ENCODE measurements at places on chromosomes 2 and 18. TPM values are rescaled to one million over a fixed set of nuclear protein-coding genes. Genes with fewer than 3 reads are reported as not detected.

The CFAP65 gene
- total RNA-seq, result 0.11 TPM

The ANO7 gene
- total RNA-seq, result 0.14 TPM

- no peak overlapping the region for H3K27ac ChIP-seq
- H3K4me3 ChIP-seq, result no peak overlapping the region
- DNase-seq, result no peak
- no peaks in the 10 kb centered on the region for H3K27me3 ChIP-seq
- H3K36me3 ChIP-seq, result no peaks in the 10 kb centered on the region
These were observed 29.9 kb upstream of the GPR155 start for GRCh38 chr2:174516501-174517378.

- H3K4me1 ChIP-seq, result no peaks in the 10 kb centered on the region
- H3K27me3 ChIP-seq, result no peaks in the 10 kb centered on the region
- DNase-seq, result no peak
- H3K27ac ChIP-seq, result no peak overlapping the region
- no peaks in the 10 kb centered on the region for H3K36me3 ChIP-seq
These were observed 205.9 kb downstream of the PTGR3 start for GRCh38 chr18:75003039-75003438.

- H3K4me1 ChIP-seq, result peaks cover 26% of the 10 kb centered on the region
- no peak for DNase-seq
- H3K27me3 ChIP-seq, result no peaks in the 10 kb centered on the region
- H3K27ac ChIP-seq, result no peak overlapping the region
These were observed 98.1 kb downstream of the ZEB2 start for GRCh38 chr2:144421606-144422510.

GRCh38 chr2:136917411-136917881, 152.1 kb downstream of the THSD7B start:
- DNase-seq, result no peak
- no peaks in the 10 kb centered on the region for H3K4me1 ChIP-seq
- H3K27me3 ChIP-seq, result no peaks in the 10 kb centered on the region
- H3K4me3 ChIP-seq, result no peak overlapping the region

The TMEM37 gene
- total RNA-seq, result not detected

DNA sequence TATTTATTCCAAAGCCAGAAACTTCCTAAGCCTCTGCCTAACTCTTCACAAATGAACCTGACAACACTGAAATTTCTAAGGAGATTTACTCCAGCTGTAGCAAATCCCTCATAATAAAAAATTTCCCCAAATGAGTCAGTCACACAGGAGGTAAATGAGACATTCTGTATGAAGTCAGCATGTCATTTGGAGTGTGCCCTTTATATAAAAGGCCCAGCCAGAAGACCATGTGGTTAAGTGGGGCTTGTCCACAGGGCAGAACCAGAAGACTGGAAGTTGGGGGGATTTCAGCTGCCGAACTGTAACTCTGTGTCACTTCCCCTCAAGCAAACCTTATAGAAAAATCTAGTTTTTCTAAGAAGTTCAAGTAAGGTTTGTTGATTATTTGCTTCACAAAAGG, 30.2 kb downstream of the NRP2 start:
- DNase-seq, result no peak
- no peak overlapping the region for H3K27ac ChIP-seq
- no peak overlapping the region for H3K4me3 ChIP-seq

GRCh38 chr2:134988994-134989605, 58.1 kb downstream of the MAP3K19 start:
- DNase-seq, result peak; percentile 66
- H3K36me3 ChIP-seq, result no peaks in the 10 kb centered on the region
- no peak overlapping the region for H3K27ac ChIP-seq
- H3K27me3 ChIP-seq, result no peaks in the 10 kb centered on the region

- H3K27ac ChIP-seq, result no peak overlapping the region
- no peaks in the 10 kb centered on the region for H3K27me3 ChIP-seq
- no peak overlapping the region for H3K4me3 ChIP-seq
- no peaks in the 10 kb centered on the region for H3K36me3 ChIP-seq
- H3K4me1 ChIP-seq, result no peaks in the 10 kb centered on the region
These were observed 8.6 kb upstream of the PCARE start for GRCh38 chr2:29082804-29083495.

DNA sequence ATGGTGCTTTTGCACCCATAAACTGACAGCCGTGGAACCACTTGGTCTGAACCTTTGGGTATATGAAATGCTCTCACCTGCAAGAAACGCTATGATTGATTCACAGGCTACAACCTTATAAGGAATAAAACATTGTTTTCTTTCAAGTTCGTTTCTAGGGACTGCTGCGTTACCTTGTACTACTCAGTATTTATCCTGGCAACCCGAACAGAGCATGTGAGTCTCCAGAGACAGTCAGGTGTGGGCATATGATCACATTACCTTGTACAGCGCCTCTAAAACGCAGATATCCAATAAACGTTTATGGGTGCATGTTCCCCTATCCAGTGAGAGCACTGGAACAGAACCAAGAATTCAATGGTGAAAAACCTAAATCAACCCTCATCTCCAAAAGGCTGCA, 1.7 kb downstream of the CCBE1 start:
- H3K4me1 ChIP-seq, result no peaks in the 10 kb centered on the region
- H3K4me3 ChIP-seq, result no peak overlapping the region
- no peaks in the 10 kb centered on the region for H3K36me3 ChIP-seq
- no peaks in the 10 kb centered on the region for H3K27me3 ChIP-seq
- no peak overlapping the region for H3K27ac ChIP-seq

DNA sequence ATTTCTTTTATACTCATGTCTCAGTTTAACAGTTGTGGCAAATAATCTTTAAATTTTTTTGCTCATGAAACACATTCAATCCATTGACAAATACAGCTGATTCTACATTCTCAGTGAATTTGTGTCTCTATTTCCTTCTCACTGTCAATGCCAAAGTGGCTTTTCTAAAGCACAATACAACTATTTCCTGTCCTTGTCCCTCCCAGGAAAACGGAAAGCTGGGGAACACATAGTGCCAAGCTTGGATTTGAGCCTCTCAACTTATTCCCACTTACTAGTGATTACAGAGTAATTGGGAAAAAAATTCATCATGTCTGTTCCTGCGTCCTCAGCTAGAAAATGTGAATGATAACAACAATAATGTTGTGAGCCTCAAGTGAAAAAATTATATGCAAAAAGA, 899.7 kb upstream of the CDH2 start:
- no peaks in the 10 kb centered on the region for H3K4me1 ChIP-seq
- no peak overlapping the region for H3K4me3 ChIP-seq
- no peak overlapping the region for H3K27ac ChIP-seq
- no peaks in the 10 kb centered on the region for H3K27me3 ChIP-seq
- H3K36me3 ChIP-seq, result no peaks in the 10 kb centered on the region

The GPR45 gene
- not detected for total RNA-seq

GRCh38 chr2:145029873-145030272, 510.0 kb upstream of the ZEB2 start:
- H3K36me3 ChIP-seq, result no peaks in the 10 kb centered on the region
- no peaks in the 10 kb centered on the region for H3K4me1 ChIP-seq
- H3K27me3 ChIP-seq, result no peaks in the 10 kb centered on the region
- H3K27ac ChIP-seq, result no peak overlapping the region
- H3K4me3 ChIP-seq, result no peak overlapping the region
- DNase-seq, result no peak

The NUP35 gene
- total RNA-seq, result 40.6 TPM

The LINC00305 gene
- total RNA-seq, result 5.1 TPM

GRCh38 chr18:62324917-62325805, at the start of gene TNFRSF11A:
TSS of gene TNFRSF11A (plus strand) at chr18:62325310. CDS start at chr18:62325353, 43 bp downstream.
- no peaks in the 10 kb centered on the region for H3K36me3 ChIP-seq
- DNase-seq, result peak; percentile 87
- H3K4me3 ChIP-seq, result peak within 1 kb of the TSS; percentile 67
- H3K27me3 ChIP-seq, result no peaks in the 10 kb centered on the region

- no peak overlapping the region for H3K4me3 ChIP-seq
- H3K27ac ChIP-seq, result no peak overlapping the region
- no peak for DNase-seq
- peaks cover 2% of the 10 kb centered on the region for H3K27me3 ChIP-seq
- H3K36me3 ChIP-seq, result no peaks in the 10 kb centered on the region
- H3K4me1 ChIP-seq, result no peaks in the 10 kb centered on the region
These were observed 47.6 kb downstream of the MAPK4 start for GRCh38 chr18:50607378-50607926.

DNA sequence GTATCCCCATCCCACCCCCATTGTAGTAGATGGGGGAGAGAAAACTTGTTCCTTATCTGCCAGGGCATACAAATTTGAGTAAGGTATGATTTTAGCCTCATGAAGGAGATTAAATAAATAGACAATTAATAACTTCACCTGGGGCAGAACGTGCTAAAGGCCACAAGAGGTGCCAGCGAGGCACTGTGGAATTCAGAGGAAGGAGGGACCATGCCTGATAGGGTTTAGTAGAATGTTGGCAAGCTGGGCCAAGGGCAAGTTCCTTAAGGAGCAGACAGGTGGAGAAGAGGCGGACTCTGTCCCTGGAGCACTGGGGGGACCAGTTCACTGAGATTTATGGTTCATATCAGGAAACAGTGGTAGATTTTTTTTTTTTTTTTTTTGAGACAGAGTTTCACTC, 22.5 kb downstream of the STAMBP start:
- H3K27me3 ChIP-seq, result no peaks in the 10 kb centered on the region
- peaks cover 17% of the 10 kb centered on the region for H3K4me1 ChIP-seq
- DNase-seq, result peak; percentile 68

The HOXD11 gene
- not detected for total RNA-seq

DNA sequence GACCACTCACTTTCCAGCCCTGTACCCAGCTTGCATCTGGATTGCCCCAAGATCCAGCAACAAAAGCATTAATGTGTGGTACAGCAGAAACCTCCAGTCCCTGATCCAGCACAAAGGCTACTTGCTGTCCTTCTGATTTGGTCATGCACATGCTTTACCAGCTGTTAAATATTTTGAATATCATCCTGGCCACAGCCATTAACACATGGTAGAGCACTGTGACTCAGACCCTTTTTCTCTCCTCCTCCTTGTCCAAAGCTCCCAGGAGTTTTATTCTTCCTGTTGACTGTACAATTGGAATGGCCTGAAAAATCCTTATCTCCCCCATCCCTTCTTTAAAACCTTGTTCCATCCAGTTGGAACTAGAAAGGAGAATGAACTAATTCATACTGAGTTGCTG, 419.7 kb upstream of the TNP1 start:
- no peaks in the 10 kb centered on the region for H3K36me3 ChIP-seq
- H3K4me1 ChIP-seq, result no peaks in the 10 kb centered on the region
- H3K4me3 ChIP-seq, result no peak overlapping the region
- DNase-seq, result no peak
- no peaks in the 10 kb centered on the region for H3K27me3 ChIP-seq

The QPCT gene
- total RNA-seq, result 8.8 TPM

DNA sequence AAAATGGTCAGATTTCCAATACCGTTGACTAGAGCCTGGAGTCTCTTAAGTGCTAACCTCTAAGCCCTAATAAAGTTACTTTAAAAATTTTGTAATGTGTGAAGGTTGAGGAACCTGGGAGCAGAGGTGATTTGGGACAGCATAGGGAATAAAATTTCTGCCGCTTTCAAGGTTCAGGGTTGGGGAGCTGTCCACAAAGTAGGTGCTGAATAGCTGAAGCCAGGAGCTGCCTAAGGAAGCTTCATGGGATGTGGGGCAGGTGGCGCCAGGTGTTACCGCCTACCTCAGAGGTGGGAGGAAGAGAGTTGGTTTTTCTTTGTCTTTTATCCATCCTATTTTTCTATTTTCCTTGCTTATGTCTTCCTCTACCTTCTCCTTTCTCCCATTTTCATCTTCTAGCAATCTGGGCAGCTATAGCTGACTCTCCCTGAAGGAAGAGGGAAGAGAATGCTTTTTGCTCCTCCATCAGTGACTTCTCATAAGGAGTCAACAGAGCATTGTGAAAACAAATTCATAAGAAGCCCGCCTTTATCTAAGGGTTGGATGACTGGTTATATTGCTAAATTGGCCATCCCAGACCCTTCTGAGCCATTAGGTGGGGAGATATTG, 178.7 kb downstream of the CLIP4 start:
- no peak overlapping the region for H3K27ac ChIP-seq
- no peak overlapping the region for H3K4me3 ChIP-seq
- no peaks in the 10 kb centered on the region for H3K27me3 ChIP-seq
- H3K4me1 ChIP-seq, result peaks cover 3% of the 10 kb centered on the region
- peak; percentile 62 for DNase-seq

GRCh38 chr18:50937183-50937582, 30.7 kb upstream of the ELAC1 start:
- no peak overlapping the region for H3K27ac ChIP-seq
- peaks cover 44% of the 10 kb centered on the region for H3K36me3 ChIP-seq
- H3K4me3 ChIP-seq, result no peak overlapping the region
- H3K4me1 ChIP-seq, result peaks cover 3% of the 10 kb centered on the region
- no peaks in the 10 kb centered on the region for H3K27me3 ChIP-seq
- no peak for DNase-seq

GRCh38 chr2:28628987-28629386, 122.6 kb upstream of the PPP1CB start:
- no peaks in the 10 kb centered on the region for H3K36me3 ChIP-seq
- no peak overlapping the region for H3K27ac ChIP-seq

The GALR1 gene
- total RNA-seq, result not detected

GRCh38 chr2:73918856-73919255, 7.8 kb upstream of the DGUOK start:
- no peaks in the 10 kb centered on the region for H3K36me3 ChIP-seq
- peaks cover 15% of the 10 kb centered on the region for H3K4me1 ChIP-seq
- DNase-seq, result no peak
- H3K4me3 ChIP-seq, result no peak overlapping the region

GRCh38 chr18:55064760-55065159, 105.5 kb upstream of the CCDC68 start:
- no peaks in the 10 kb centered on the region for H3K4me1 ChIP-seq
- no peaks in the 10 kb centered on the region for H3K36me3 ChIP-seq
- no peak overlapping the region for H3K4me3 ChIP-seq
- no peak for DNase-seq

The GAD1 gene
- 7.7 TPM for total RNA-seq
